ENCODE measurements at places on chromosomes 12 and 14. TPM values are rescaled to one million over a fixed set of nuclear protein-coding genes. Genes with fewer than 3 reads are reported as not detected.

The PAPLN gene
- total RNA-seq = 10.1 TPM

The RNASE3 gene
- not detected for total RNA-seq

The BDKRB1 gene
- total RNA-seq = not detected

The ZNF605 gene
- total RNA-seq = 12.3 TPM

The MYH7 gene
- total RNA-seq = not detected

The NANOG gene
- total RNA-seq = not detected

The COX8C gene
- total RNA-seq = not detected

The TBC1D30 gene
- total RNA-seq = 14.0 TPM

The RXYLT1 gene
- 9.8 TPM for total RNA-seq

All from vein endothelial cell (primary cell).